ENCODE measurements at places on chromosomes 5 and 9.
A peak's percentile ranks its signal among the peaks of the same experiment; 100 is the strongest.

DNA sequence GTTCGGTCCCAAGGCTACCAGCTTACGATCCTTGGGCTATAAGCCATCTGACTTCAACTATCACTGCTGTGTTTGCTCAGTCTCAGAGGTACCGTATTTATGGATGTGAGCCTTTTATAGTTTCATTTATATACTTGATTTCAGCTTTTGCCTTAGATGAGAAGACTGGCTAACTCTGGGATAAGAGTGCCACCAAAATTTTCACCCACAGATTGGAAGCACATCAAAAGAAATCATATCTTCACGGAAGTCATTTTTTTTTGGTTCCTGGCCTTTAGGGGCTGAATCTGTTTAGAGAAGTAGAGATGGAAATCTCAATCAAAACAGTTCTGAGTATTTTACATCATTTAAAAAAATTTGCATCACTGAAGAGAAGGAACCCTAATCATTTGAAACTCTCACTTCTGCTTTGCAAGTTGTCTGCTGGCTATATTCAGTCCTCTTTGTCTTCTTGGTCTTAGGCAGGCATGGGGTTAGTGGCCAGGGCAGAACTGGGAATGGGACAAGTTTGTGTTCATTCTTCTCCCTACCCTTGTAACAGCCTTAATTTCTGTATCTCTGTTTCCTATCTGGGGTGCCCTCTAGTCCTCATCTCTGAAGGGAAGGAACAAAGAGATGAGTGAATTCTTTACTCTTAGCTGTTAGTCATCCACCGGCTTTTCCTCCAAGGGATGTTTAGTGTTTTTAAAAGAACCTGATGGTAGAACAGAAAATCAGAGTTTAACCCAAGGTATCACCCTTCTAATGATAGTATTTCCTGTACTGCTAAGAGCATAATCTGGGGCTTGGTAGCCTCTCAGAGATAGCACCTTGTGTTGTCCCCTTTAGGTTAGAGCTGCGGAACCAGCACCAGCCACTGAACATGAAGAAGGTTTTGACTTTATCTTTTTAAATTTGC, 14.1 kb upstream of the TNFAIP8 start:
- H3K27ac ChIP-seq, result peak overlapping the region; percentile 52
- no peak for DNase-seq
- H3K36me3 ChIP-seq, result no peaks in the 10 kb centered on the region
- H3K4me3 ChIP-seq, result peak overlapping the region; percentile 54
- no peaks in the 10 kb centered on the region for H3K27me3 ChIP-seq

GRCh38 chr9:107755246-107755645, 265.7 kb upstream of the KLF4 start:
- no peak overlapping the region for H3K4me3 ChIP-seq
- no peak for DNase-seq
- H3K27ac ChIP-seq, result no peak overlapping the region
- H3K36me3 ChIP-seq, result no peaks in the 10 kb centered on the region
- H3K4me1 ChIP-seq, result no peaks in the 10 kb centered on the region

GRCh38 chr5:17222664-17223063, 5.2 kb downstream of the BASP1 start:
- no peaks in the 10 kb centered on the region for H3K27me3 ChIP-seq
- DNase-seq, result no peak
- H3K4me3 ChIP-seq, result no peak overlapping the region
- no peaks in the 10 kb centered on the region for H3K36me3 ChIP-seq

GRCh38 chr5:33711094-33711679, 180.6 kb downstream of the ADAMTS12 start:
- H3K27ac ChIP-seq, result no peak overlapping the region
- H3K4me3 ChIP-seq, result no peak overlapping the region
- no peaks in the 10 kb centered on the region for H3K4me1 ChIP-seq
- no peaks in the 10 kb centered on the region for H3K36me3 ChIP-seq
- no peak for DNase-seq

GRCh38 chr9:2231829-2232228, 216.7 kb downstream of the SMARCA2 start:
- H3K4me1 ChIP-seq, result no peaks in the 10 kb centered on the region
- H3K27me3 ChIP-seq, result no peaks in the 10 kb centered on the region
- H3K27ac ChIP-seq, result no peak overlapping the region
- no peaks in the 10 kb centered on the region for H3K36me3 ChIP-seq

Data from CD8-positive, alpha-beta memory T cell (primary cell).